ENCODE measurements at places on chromosomes 12 and 14.

DNA sequence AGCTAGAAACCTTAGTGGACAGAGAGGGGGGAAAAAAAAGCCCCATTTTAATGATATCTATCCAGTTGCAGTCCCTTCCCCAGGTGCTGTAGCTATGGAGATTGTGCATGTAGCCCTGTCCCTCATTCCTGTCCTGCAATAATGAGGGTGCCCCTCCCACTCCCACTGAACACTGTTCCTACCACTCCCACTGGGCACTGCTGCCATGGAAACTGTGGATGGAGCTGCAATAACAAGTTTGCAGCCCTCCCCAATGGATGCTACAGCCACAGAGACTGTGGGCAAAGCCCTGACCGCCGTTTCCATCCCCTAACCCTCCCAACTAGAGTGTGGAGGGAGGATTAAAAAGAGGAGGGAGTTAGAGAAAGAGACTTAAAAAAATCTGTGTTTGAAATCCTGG, 238.3 kb downstream of the FUT8 start:
- DNase-seq = no peak

- no peak for DNase-seq
Measured at GRCh38 chr12:80038062-80038560, 61.2 kb upstream of the OTOGL start.

- no peak for DNase-seq
Measured at GRCh38 chr12:228846-229200, 14.9 kb upstream of the SLC6A12 start.

GRCh38 chr12:118035190-118036041, 18.9 kb downstream of the RFC5 start:
- no peak for DNase-seq

DNA sequence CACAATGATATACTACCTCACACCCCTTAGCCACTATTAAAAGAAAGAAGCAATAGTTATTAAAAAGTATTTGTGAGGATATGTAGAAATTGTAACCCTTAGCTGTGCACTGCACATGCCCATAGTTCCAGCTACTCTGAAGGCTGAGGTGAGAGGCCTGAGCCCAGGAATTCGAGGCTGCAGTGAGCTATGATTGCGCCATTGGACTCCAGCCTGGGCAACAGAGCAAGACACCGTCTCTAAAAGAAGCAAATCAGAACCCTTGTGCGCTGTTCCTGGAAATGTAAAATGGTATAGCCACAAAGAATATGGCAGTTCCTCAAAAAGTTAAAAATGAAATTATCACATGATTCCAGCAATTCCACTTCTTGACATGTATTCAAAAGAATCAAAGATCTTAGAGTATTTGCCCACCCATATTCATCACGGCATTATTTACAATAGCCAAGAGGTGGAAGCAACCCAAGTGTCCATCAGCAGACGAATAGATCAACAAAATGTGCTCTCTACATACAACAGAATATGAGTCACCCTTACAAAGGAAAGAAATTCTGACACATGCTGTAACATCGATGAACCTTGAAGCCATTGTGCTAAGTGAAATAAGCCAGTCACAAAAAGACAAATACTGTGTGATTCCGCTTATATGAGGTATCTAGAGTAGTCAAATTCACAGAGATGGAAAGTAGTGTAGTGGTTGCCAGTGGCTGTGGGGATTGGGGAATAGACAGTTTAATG, 23.7 kb upstream of the YLPM1 start:
- no peak for DNase-seq
